ENCODE measurements at places on chromosomes 5 and 9.

DNA sequence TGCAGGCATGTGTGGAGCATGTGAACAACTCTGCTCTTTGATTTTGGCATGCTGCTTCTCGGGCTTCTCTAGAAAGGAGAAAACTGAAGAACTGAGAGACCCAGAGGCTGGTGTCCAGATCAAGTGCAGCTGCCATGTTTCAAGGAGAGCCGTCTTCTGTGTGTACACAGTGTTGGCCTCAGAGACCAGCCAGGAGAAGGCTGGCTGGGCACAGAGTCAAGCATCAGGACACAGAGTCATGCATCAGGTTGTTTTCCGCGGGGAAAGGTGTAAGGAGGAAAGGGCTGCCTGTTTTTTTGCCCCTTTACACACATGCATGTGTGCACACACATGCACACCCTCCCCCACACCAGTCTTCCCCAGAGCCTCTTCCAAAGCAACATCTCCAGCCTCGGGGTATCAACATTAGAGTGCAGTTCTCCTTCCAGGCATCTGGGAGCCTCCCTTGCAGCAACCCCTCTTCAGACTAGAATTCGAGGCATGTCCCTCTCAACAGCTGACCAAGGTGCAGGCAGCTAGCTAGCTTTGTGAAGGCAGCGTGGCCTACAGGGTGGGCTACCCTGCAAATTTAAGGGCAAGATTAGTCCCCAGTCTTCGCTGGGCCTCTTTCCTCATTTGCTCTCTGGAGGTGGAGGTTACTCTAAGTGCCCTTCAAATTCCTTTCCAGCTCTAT lies 180.9 kb downstream of the AOPEP start:
- no peak for DNase-seq

- no peak for DNase-seq
These were observed 16.1 kb downstream of the SH3GL2 start for GRCh38 chr9:17594961-17595360.

DNA sequence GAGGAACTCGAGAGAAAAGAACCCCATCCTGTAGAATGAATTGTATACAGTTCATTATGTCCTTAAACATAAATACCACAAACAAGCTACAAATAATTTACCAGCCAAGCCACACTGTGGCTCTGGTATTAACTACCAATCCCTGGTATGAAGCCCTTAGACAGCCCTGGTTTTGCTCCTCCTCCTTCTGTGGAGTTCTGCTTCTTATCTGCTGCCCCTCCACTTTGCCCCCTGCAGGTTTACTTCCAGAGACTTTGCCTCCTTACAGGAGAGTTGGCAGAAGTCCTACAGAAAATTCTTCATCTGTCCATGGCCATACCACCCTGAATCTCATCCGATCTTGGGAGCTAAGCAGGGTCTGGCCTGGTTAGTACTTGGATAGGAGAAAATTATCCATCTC lies 219.8 kb downstream of the ACTL7B start:
- DNase-seq = no peak

DNA sequence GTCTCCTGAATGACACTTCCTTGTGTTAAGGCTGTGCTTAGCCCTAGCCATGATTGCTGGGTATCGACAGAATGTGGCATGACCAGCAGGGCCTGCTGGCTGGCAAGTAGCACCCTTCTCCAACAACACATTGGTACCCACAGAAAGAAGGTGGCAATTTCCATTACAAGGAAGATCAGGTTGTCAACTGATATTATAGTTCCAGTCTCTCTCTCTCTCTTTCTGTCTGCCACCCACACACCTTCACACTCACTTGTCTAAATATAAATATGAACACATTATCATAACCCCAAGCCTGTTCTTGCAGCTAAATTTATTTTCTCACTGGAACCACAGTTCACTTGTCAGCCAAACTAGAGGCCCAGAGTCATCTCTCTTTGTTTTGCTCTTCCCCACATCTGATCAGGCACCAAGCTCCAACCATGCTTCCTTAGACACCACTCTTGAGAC lies 408.1 kb upstream of the PIK3R1 start:
- no peak for DNase-seq

DNA sequence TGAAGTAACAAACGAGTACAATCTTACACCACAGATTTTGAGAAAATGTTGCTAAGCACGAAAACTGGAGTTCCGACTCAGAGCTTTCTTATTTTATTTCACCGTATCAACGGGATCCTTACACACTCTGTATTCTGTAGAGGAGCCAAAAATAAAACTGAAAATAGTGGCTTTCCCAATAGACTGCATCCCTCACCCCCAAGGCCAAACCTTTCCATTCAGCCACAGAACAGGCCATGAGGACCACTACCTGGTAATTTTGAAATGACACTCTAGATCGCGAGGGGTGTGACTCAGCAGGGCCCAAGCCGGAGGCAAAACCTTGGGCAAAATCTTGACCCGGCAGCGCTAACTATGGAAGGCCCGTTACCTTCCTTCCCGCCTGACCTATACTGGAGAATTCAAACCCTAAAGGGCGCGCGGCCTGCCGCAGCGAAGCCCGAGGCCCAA lies 432 bp downstream of the HSPA9 start:
- DNase-seq = no peak

GRCh38 chr5:83645936-83646335 lies 74.7 kb downstream of the HAPLN1 start:
- DNase-seq = no peak

GRCh38 chr5:42573386-42573785 lies 150.1 kb downstream of the GHR start:
- no peak for DNase-seq

DNA sequence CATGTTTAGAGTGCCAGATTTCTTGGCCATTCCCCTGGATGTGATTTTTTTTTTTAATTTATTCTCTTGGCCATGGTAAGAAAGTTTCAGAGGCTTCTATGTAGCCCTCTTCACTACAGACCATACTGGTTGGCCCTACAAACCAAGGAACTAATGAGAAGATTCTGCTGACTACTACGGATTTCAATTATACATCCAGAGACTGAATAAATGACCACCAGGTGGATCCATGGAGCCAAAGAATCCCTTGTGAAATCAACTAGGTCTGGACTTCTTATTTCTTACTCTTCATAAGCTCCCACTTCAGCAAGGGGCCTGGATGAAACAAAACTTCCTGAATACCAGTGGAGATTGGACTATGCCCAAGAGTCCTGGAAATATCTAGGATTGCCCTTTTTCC lies 27.6 kb downstream of the ZNF622 start:
- DNase-seq = no peak

GRCh38 chr5:65506961-65507360 lies 25.2 kb upstream of the ADAMTS6 start:
- no peak for DNase-seq

DNA sequence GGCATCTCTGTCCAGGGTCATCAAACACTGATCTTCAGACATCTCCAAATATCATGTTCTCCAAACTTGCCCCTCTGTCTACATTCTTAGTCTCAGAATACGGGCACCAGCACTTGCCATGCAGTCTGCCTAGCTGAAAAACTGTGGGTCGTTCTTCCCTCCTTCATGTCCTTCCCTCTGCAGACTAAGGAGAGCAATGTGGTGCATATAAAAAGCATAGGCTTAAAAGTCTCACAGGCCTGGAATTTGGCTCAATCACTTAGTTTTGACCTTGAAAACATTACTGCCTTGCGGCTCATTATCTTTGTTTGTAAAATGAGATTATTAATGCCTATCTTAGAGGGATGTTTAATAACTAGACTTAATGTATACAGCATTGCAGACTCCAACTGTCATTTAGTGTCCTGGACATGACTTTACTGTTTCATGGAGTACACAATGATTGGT lies 362.8 kb downstream of the NPR3 start:
- no peak for DNase-seq

DNA sequence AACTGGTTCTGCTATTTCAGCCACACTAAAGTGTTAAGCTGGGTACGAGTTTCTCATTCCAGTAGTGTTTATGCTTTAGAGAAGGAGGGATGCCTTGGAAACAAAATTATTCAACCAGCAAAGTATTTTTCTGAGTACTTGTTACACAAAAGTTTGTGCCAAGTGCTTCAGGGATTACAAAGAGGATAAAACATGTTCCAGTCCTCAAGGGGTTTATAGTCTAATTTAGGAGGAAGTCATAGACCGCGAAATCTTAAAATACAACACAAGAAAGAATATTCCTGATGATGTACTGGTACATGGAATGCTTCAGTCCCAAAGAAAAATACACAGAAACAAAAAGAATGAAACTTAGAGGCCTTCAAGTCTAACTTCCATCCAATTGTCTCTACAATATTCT lies 85.4 kb upstream of the NR4A3 start:
- DNase-seq = no peak

- no peak for DNase-seq
These were observed 21.5 kb downstream of the TNFSF8 start for GRCh38 chr9:114908805-114909448.

Measured in stimulated activated CD4-positive, alpha-beta T cell treated with anti-CD3 and anti-CD28 coated beads, TNF-alpha, amount 100 ng/mL, for 24 hours (primary cell).